Right forelimb (tissue), 1 donor: ENCODE measurements at places on chromosomes 12 and 14.

DNA sequence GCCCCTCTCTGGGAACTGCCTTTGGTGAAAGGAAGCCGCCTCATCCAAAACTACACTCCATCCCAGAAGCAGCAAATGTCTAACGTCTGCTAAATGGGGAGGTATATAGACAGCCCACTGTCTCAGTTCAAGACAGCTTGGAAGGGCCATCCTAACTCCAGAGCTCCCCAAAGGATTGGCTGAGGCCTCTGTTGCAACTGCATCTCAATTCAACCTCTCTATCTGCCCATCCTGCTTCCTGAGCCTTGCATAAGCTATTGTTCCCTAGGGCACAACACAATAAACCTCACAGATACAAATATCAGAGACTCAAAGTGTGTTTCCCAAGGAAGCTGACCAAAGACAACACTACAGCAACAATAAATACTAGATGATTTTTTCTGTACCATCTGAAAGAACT lies 495.2 kb upstream of the SOX5 start:
- no peak for DNase-seq

DNA sequence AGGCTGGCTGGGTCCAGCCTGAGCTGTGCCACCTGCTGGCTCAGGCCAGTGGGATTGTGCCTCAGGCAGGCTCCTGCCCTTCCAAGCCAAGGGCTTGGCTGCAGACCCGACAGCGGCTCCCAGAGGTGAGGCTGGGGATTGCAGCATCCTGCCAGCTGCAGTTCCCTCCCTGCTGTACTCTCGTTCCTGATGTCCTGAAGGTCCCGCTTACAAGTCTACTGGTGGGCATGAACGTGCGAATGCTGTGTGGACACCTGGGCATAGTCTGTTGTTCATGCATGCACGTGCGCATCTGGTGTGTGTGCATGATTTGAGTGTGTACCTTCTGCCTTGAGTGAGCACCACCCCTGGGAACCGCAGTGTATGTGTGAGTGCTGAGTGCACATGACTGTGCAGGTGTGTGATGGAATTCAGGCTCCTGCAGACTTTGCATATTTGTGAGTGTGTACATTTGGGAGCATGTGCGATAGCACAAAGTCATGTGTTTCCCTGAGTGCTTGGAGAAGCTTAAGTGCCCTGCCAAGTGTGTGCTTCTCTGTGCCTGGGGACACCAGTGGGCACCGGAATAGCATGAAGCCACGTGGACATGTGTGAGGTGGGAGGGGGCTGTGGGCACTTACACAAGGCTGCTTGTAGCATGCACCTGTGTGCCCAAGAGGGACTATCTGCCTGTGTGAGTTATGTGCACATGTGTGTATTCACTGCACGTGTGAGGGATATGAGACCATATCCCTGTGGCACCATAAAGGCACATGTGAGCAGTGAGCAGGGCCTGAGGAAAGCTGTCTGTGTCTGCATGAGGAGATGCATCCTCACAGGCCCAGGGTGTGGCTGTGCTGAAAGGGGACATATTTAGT lies 19.3 kb upstream of the KRT7 start:
- peak; percentile 83 for DNase-seq

DNA sequence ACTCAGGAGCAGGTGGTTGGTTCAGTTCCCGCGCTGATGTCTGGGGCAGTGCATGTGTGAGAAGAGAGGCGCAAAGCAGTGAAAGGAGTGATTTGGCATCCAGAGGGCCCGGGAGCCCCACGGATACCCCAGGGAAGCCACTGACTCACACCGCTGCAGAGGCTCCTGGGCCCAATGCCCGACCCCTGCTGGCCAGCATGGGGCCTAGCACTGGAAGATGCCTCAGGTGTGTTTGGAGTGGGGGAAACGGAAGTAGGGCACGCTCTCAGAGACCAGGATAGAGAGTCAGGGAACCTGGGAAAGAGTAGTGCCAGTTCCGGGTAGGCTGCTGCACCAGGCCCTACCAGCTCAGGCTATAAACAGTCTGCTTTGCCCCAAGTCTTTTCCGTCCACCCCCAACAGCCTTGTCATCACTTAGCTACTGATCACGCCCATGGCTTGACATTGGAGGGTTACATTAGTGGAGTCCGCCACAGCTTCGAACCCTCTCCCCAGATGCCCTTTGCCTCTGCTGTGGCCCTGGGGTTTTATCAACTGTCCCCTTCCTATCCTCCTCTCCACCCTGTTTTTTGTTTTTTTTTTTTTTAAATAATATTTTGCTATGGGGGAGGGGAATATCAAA lies 9.5 kb upstream of the CSAD start:
- DNase-seq: peak; percentile 63

DNA sequence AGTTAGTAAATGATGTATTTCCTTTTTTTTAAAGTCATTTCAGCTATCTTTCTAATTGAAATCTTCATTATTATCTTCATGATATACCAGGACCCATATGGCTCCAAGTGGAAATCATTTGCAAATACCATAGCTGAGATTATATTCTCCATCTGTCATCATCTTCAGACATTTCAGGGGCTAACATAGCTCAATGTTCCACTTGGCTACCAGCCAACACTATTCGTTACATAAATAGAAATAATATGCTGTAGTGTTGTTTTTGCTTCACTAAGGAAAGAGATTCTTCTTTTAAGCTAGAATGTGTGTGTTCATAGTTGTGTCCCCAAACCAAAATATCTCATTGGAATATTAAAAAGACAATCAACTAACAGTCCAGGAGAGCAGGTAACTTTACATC lies 225.1 kb downstream of the DIO2 start:
- DNase-seq: no peak

DNA sequence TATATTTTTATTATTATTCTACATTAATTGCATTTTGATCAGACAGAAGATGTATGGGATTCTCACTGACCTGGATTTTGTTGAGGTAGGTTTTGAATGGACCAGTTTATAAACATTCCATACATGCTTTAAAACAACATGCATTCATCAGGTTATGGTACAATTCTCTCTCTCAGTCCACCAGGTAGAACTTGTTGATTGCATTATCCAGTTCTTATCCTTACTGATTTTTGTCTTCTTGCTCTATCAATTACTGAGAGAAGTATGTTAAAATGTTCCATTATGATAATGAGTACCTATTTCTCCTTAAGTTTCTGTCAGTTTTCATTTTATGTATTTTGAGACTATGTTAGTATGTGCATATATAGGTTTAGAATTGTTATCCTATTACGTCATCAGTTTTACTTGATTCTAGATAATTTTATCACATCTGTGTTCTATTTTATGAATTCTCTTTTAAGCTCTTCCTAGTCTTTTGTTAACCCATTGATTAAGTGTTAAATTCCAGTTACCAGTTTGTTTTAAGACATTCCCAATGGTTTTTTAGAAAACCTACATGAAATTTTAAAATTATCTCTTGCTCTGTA lies 50.6 kb downstream of the EP400 start:
- DNase-seq: no peak

DNA sequence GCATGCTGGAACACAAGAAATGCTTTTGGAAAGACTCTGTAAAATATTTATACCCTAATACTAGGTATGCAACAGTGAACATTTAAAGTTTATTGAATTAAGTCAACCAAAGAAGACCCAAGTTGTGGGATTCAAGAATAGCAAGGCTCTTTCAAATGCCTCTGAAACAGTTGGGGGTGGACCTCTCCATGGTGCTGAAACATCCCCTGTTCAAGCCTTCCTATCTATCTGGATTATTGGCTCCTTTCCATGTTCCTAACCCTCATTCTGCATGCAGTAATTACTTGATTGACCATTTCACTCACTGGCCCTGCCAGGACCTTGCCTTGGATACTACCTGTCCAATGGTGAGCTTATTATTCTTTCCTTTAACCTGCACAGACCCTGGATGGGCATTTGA lies 349.7 kb downstream of the NRXN3 start:
- DNase-seq: no peak

DNA sequence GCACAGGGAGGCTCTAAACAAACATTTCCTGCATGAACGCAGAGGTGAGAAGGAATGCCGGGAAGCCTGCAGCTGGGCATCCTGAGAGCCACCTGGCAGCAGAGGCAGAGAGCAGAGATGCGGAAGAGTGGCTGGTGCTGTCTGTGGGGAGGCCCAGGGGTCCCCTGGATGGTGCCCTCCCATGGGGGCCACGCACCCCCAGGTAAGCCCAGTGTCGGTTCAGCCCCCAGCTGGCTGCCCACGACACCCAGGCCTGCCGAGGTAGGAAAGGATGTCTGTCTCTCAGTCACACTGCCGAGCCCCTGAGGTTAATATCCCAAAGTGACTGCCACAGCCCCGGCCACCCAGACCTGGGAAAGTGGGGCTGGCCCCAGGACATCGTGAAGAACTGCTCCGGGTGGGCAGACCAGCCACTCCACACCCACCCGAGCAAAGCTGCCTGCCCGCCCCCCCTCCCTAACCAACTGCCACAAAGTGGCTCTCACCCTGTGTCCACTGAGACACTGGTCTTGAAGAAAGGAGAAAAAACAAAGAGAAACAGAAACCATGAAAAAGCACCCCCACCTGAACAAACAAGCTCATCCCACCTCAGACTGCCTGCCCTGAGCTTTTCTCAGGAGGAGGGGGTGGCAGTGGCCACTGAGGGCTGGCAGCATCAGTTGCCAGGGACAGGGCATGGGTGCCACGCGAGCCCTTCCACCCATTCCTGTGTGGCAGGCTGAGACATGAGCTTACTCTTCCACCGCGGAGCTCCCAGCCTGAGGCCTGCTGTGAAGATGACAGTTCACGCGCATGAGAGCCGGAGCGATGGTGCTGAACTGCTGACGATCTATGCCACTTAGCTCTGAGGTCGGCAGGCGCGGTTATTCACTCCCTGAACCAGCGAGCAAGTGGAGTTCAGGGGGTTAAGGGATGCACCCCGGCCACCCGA lies 40.8 kb downstream of the CCDC88C start:
- no peak for DNase-seq

DNA sequence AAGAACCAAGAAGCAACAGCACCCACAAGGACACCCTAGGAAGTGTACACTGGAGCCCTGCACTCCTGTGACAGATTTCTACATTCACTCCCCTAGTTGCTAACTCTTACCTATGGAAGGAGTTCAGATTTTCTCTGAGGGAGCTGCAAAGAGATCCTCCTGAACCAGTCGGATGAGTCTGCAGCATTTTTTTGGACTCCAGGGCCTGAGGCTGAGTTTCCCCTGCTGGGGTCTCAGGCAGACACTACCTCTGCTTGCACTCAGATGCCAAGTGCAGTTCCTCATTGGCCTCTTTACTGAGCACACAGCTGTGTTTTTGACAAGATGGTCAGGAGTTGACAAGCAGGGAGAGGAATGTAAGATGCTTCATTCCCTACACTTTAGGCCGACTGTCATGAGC lies 153.2 kb upstream of the RBM19 start:
- DNase-seq: no peak

- DNase-seq: no peak
Measured at GRCh38 chr14:61257469-61258057, 23.6 kb downstream of the TMEM30B start.

DNA sequence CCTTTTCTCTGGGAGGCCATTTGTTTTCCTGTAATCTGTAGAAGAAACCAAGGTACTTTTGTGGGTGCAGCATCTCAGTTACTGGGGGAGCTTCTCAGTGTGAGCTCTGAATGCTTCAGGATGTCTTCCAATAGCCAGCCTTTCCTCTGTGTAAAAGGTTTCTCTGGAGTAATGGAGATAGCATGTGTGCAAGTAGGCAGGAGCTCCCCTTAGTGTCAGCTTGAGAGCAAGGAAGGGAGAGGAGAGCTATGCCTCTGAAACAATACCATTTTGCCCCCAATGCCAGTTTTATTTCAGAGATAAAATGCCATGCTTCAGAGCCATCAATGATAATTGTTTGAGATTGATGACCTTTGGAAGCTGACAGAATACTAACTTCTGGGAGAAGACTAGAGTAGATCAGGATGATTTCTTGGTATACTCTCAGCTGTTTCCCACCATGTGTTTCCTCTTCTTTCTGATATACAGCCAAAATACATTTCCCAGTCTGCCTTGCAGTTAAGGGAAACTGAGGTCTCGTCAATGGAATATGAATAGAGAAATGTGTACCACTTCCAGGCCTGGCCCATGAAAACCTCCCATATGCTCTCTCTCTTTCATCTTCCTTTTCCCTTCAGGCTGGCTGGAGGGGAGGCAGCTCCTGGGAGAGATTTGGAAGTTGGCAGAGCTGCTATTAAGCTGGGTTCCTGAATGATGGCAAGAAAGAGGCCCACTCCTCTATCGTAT lies 125.7 kb downstream of the CRADD start:
- DNase-seq: no peak

- DNase-seq: no peak
Measured at GRCh38 chr14:24307575-24308341, at the start of gene CIDEB. Gene CIDEB (minus strand): TSS chr14:24307977. CDS start chr14:24307858, 119 bp downstream.

DNA sequence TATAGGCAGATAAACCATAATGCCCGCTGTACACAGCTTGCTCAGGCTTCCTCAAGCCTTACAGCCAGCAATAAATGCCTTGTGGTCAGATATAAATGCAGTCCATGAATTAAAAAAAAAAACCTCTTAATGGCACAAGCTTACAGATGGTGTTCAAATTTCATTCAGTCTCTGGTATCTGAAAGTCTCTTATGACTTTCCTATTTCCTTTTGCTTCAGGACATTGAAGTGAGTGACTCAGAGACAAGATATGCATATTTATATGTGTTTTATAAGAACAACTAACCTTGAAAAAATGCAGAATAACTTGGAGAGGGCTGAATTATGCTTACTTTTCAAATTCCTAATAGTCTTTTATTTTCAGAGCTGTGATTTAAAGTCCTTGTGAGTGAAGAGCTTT lies 426.9 kb upstream of the MIS18BP1 start:
- no peak for DNase-seq

- no peak for DNase-seq
Measured at GRCh38 chr12:65810036-65810435, 14.2 kb upstream of the HMGA2 start.

- no peak for DNase-seq
Measured at GRCh38 chr12:98373025-98373554, 142.3 kb upstream of the TMPO start.

DNA sequence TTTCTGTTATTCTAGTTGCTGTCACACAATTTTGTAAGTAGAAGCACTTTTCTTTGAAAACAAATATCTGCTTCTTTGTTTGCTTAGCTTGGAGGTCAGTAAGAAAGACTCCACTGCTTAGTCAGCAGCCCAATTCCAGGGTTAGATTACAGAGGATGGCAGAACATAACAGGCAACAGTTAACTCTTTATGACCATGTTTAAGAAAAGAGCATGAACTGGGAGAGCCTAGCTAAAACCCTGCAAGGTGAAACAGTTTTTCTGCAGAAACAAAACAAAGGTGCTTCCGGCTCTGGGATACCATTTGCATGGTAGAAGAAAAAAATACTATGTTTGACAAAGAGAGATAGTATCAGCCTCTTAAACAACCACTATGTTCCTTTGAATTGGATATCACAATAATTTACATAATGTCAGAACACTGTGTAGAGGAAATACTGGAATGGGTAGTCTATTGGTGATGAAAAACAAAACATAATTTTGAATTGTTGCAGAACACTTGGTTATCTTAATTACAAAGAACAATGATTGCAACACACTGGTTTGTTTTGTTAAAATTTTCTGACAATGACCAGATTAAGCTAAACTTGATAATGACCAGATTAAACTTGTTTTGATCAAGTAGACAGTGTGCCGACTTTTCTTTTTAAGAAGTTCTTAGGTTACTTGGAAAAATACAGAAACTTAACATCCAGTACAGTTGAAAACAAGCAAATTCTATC lies 22.4 kb upstream of the PPM1H start:
- DNase-seq: no peak

- no peak for DNase-seq
Measured at GRCh38 chr12:110254971-110255540, 26.0 kb upstream of the ATP2A2 start.
